ENCODE measurements at places on chromosomes 12 and 14. TPM values are rescaled to one million over a fixed set of nuclear protein-coding genes. Genes with fewer than 3 reads are reported as not detected.

DNA sequence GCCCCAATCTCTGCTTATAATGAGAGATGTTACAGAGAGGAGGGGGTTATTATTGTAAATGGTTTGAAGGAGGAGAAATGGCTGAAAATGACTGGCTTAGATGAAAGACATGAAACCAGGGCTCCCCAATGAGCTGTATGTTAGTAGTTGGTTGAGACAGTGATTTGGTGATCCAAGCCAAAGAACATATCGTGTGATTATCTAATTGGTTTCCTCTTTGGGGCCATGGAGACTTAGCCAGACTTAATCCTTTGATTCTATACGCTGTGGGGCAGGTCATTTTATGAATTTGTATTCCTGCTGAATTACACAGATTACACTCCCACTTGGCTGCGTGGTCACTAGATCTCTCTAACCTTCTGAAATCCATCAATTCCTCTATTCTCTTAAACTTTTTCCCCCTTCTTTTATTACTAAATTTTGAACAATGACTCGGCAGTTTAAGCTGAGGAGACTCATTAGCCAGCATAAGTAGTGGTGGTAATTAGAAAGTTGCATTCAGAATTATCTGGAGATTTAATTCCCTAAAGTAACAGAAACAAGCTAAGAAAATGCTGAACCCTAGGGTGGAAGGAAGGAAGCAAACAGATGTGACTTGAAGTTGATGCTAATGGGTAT lies 5.3 kb downstream of the TTC8 start:
- peak overlapping the region; percentile 78 for H3K27ac ChIP-seq
- no peak for DNase-seq
- H3K4me1 ChIP-seq: peaks cover 55% of the 10 kb centered on the region
- no peaks in the 10 kb centered on the region for H3K36me3 ChIP-seq
- no peak overlapping the region for H3K4me3 ChIP-seq
- no peaks in the 10 kb centered on the region for H3K27me3 ChIP-seq

KLRK1 gene
- 4.5 TPM for total RNA-seq

GRCh38 chr14:22024137-22024536 lies 350.5 kb upstream of the OR4E1 start:
- no peaks in the 10 kb centered on the region for H3K4me1 ChIP-seq
- H3K36me3 ChIP-seq: no peaks in the 10 kb centered on the region
- DNase-seq: no peak
- no peak overlapping the region for H3K4me3 ChIP-seq

DNA sequence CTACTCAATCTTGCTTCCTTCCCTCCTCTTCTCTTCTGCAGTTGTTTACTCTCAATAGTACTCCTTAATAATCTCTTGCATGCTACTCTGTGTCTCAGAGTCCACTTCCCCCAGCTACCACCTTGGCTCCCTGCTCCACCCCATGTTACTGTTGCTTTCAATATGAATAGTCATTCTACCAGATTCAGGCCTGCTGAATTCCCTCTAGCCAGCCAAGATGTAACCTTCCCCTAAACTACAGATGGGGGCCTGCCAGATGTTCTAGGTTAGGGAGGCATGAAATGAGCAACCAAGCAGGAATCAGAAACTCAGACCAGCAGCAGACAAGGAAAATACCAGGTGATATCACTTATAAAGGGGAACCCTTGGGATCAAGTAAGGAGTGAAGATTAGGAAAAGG lies 392.1 kb upstream of the DDHD1 start:
- peaks cover 6% of the 10 kb centered on the region for H3K4me1 ChIP-seq
- DNase-seq: no peak
- H3K4me3 ChIP-seq: no peak overlapping the region
- no peaks in the 10 kb centered on the region for H3K27me3 ChIP-seq
- H3K27ac ChIP-seq: no peak overlapping the region

DNA sequence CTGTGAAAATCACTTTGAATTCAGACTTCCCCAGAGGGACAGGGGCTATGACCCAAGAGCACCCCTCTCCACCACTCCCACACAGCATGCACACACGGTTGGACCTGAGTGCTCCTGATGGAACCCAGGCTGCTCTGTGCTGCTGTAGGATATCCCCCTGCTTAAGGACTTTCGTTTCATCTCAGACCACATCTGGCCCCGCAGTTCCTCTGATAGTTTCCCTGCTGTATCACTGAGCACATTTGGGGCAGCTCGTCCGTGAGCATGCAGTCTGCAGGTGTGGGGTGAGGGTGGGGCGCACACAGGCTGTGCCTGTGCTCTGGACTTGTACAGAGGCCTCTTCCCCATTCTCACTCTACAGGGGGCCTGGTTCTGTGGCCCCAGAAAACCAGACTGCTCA lies 345.2 kb upstream of the FKBP4 start:
- H3K27ac ChIP-seq: no peak overlapping the region
- H3K27me3 ChIP-seq: no peaks in the 10 kb centered on the region
- peaks cover 17% of the 10 kb centered on the region for H3K36me3 ChIP-seq
- DNase-seq: no peak
- H3K4me1 ChIP-seq: peaks cover 20% of the 10 kb centered on the region
- no peak overlapping the region for H3K4me3 ChIP-seq

GRCh38 chr14:51653079-51653774 lies 1.5 kb downstream of the FRMD6 start:
- no peaks in the 10 kb centered on the region for H3K36me3 ChIP-seq
- no peaks in the 10 kb centered on the region for H3K27me3 ChIP-seq
- peak overlapping the region; percentile 99 for H3K4me3 ChIP-seq
- peak overlapping the region; percentile 88 for H3K27ac ChIP-seq
- peaks cover 10% of the 10 kb centered on the region for H3K4me1 ChIP-seq

DNA sequence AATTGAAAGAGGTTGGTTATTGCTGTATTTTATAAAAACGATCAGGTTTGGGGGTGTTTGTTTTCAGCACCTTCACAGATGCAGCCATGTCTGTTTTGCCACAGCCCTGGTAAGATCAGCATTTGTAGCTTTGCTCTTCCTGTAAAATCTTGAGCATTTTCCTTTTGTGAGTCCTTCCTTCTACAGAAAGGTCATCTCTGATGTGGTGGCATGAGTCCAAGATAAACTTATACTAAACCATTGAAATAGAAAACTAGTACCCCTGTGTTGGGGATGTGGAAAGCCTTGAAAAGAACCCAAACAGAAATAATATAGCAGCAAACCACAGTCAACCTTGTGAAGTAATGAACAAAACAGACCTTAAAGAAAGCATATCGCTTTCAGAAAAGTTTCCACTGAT lies 85.5 kb downstream of the TGFB3 start:
- H3K36me3 ChIP-seq: no peaks in the 10 kb centered on the region
- no peaks in the 10 kb centered on the region for H3K27me3 ChIP-seq
- H3K4me1 ChIP-seq: no peaks in the 10 kb centered on the region
- H3K4me3 ChIP-seq: no peak overlapping the region

B4GALNT1 gene
- 4.0 TPM for total RNA-seq

PRPF40B gene
- total RNA-seq: 31.4 TPM

DNA sequence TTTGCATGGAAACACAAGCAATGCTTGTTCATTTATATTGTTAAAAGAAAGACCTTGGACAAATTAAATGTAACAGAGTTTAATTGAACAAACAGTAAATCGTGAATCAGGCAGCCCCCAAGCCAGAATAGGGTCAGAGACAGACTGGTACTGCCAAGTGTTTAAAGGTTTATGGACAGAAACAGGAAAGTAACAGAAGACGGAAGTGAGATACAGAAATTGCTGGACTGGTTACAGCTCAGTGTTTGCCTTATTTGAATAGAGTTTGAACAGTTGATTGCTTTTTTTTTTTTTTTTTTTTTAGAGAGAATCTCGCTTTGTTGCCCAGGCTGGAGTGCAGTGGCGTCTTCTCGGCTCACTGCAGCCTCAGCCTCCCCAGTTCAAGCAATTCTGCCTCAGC lies 50.3 kb downstream of the DAO start:
- H3K27ac ChIP-seq: no peak overlapping the region
- no peak overlapping the region for H3K4me3 ChIP-seq
- H3K27me3 ChIP-seq: no peaks in the 10 kb centered on the region
- DNase-seq: no peak
- H3K36me3 ChIP-seq: no peaks in the 10 kb centered on the region
- no peaks in the 10 kb centered on the region for H3K4me1 ChIP-seq

DNA sequence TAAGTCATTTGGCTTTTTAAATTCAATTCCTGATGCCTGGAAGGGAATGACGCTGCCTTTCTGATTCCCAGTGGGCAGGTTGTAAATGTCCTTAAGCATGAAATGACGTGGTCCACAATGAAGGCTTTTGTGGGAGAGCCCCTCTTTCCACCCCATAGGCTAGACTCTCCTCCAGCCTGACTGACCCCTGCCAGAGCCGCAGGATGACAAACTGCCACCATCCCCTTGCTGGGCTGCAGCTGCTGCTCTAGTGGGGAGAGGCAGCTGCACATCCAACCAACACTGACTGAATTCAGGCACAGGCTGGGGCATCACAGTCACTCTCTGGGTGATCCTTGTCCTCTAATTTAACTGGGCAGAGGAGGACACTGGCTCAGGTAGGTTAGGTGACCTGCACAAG lies 6.3 kb downstream of the TSPAN11 start:
- H3K4me3 ChIP-seq: no peak overlapping the region
- no peak overlapping the region for H3K27ac ChIP-seq
- no peak for DNase-seq
- H3K36me3 ChIP-seq: no peaks in the 10 kb centered on the region
- no peaks in the 10 kb centered on the region for H3K4me1 ChIP-seq

DNA sequence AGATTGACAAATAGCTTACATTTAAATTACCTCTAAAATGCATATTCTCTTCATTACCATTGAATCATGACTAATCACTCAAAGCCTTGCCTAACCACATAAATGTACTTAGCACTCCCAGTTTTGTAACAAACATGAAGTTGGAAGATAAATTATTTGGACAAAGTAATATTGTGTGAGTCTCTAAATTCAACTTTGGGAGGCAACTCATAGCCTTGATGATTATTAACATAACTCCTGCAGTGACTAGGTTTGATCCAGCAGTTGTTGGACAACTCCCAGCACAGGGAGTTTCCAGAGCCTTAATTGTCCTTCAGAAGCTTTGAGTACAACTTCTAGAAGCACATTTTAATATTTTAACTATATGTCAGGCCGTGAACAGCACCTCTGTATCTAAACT lies 153.4 kb upstream of the PDZRN4 start:
- DNase-seq: no peak
- no peaks in the 10 kb centered on the region for H3K4me1 ChIP-seq
- H3K36me3 ChIP-seq: no peaks in the 10 kb centered on the region
- no peak overlapping the region for H3K27ac ChIP-seq
- no peaks in the 10 kb centered on the region for H3K27me3 ChIP-seq

TMTC2 gene
- 8.6 TPM for total RNA-seq

GRCh38 chr12:51970904-51971646 lies 19.6 kb downstream of the ACVR1B start:
- peaks cover 42% of the 10 kb centered on the region for H3K4me1 ChIP-seq
- no peak overlapping the region for H3K4me3 ChIP-seq
- no peaks in the 10 kb centered on the region for H3K27me3 ChIP-seq
- H3K27ac ChIP-seq: no peak overlapping the region

FLRT2 gene
- total RNA-seq: 45.4 TPM

DNA sequence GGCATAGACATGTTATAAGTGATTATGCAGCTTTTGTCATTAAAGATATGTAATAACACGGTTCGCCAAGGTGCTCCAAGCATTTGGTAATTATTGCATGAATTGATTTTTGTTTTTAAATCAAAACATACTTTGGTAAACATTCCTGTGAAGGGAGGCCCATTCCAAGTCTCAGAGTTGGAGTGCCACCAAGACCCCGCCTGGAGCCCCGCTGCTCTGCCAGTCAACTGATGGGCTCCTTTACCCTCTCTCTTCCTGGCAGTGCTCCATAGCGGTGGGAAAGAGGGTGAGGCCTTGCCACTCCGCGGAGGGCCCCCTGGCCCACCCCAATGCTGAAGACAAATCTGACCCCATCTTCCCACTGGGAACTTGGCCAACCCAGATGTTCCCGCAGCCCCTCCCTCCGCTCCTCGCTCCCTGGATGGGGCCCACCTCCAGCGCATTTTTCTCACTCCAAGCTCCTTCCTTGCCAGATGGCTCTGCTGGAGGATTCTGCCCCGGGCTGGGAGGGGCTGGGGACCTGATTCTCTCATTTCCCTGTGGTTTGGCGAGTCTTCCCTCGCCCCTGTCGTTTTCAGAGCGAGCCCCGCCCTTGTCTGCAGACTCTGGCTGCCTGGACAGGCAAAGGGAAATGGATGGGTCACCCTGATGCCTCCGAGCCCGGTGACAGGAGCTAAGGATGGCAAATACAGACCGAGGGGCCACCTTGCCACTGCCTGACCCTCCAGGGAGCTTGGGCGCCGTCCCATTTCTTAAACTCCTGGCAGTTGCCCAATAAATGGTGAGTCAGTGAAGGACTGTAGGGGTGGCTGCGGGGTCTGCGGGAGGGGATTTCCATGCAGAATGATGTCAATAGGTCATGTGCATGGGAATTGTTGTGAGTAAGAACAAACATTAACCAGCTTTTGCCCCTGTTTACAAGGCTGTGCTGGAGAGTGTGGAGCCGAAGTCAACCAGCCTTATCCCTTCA lies 9.2 kb upstream of the PAPLN start:
- H3K27me3 ChIP-seq: no peaks in the 10 kb centered on the region
- no peak overlapping the region for H3K27ac ChIP-seq
- H3K4me3 ChIP-seq: no peak overlapping the region
- DNase-seq: no peak
- no peaks in the 10 kb centered on the region for H3K36me3 ChIP-seq

TRHDE gene
- 3.5 TPM for total RNA-seq

HSP90AA1 gene
- 399 TPM for total RNA-seq

DNA sequence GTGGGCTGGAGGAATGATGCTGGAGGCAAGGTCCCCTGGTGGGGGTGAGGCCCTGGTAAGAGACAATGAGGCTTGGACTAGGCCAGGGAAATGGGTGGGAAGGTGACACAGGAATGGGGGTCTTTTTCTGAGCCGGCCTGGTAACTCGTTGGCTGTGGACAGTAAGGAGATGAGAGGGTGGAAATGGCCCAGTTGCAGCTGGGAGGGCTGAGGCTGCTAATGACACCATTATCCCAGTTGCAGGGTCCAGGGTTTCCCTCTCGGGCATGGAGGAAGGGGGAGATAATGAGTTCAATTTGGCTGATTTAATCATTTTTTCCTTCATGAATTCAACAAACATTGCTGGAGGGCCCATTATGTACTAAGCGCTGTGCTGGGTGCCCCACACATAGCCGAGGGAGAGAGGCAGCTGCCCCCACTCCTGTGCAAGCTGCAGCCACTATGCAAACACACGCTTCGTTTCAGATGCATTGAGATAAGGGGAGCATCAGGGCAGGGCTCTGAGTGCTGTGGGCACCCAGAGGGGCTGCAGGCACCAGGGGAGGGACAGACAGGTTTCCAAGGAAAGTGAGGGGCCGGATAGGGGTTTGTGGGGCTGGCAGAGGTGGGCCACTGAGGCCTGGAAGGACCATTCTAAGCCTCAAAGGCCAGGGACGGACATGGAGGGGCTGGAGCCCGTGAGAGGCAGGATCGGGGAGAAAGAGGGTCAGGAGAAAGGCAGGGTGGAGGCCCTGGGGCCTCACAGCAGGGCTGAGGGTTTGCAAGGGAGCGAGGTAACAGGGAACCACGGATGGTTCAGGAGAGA lies 43.2 kb upstream of the MEG3 start:
- no peak overlapping the region for H3K27ac ChIP-seq
- no peaks in the 10 kb centered on the region for H3K36me3 ChIP-seq
- H3K4me1 ChIP-seq: no peaks in the 10 kb centered on the region
- DNase-seq: no peak
- H3K4me3 ChIP-seq: no peak overlapping the region

GRCh38 chr14:80906336-80906735 lies 35.2 kb downstream of the CEP128 start:
- H3K27ac ChIP-seq: no peak overlapping the region
- DNase-seq: no peak
- H3K27me3 ChIP-seq: no peaks in the 10 kb centered on the region
- H3K36me3 ChIP-seq: no peaks in the 10 kb centered on the region
- no peaks in the 10 kb centered on the region for H3K4me1 ChIP-seq

- H3K27me3 ChIP-seq: no peaks in the 10 kb centered on the region
- H3K36me3 ChIP-seq: no peaks in the 10 kb centered on the region
- peak overlapping the region; percentile 21 for H3K27ac ChIP-seq
- peaks cover 19% of the 10 kb centered on the region for H3K4me1 ChIP-seq
These were observed 148.7 kb downstream of the DYRK2 start for GRCh38 chr12:67797185-67797741.

Measured in thoracic aorta (tissue), 2 donors.